ENCODE measurements at places on chromosomes 2 and 18.

DNA sequence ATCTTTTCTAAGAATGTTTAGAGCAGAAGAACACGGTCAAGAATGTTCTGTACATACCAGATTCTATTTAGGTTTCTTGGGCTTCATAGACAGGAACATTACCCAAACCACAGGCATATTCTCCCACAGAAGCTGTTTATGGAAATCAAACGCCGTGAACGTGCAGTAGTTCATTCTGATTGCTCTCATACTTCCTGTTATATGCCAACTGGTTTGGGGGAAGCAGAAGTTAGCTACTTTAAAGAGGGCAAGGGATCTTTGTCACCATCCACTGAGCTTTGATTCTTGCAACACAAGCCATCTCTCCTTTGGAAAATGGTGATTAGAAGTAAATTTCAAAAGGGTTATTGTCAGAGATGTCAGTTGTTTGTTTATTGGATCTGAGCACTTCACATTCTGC lies 182.2 kb upstream of the NRP2 start:
- DNase-seq, result no peak

DNA sequence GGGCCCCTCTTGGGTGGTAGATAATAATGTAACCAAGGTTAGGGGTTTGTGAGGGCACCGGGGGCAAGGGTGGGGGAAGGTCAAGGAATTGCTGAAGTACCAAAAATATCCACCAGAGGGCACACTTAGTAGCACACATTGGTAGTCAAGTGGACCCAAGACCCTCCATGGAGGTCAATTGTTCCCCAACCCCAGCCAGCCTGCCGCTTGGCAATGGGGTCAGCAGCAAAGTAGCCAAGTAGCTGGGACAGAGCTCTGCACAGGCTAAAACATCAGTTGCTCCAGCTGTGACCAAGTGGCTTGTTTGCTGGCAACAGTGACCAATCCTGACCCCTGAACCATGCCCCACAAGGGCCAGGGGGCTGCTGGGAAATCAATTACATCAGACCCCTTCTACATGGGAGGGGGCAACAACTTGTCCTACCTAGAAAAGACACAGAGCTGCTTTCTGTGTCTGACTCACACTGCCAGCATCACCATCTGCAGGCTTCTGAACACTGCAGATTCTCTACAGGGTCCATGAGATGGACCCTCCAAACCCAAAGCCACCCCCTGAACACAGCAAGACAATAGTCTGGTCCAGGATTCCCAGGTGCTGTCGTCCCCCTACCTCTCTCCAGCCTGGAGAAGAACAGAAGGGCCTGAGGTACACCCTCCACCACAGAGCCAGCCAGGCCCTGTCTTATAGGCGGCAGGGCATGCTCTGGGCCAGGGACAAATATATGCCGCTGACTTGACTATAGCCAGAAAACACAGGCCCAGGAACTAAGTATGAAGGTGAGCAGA lies 76.0 kb downstream of the EMX1 start:
- peak; percentile 59 for DNase-seq

DNA sequence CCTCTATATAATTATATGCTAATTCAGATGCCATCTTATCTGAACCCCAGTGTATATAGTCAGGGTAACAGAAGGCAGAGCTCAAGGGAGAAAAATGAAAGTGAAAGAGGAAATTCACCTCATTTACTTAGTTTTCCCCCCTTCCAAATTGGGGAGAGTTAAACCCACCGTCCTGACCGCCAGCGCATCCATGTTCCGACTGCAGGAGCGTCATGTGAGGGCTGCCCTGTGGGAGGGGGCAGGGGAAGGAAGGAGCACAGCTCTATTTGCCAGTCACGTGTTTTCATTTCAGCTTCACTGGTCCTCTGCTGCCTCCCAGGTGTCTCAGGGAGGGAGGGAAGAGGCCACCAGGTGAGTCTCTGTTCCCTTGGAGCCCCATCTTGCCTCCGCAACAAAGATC lies 13.2 kb downstream of the CNNM4 start:
- no peak for DNase-seq

DNA sequence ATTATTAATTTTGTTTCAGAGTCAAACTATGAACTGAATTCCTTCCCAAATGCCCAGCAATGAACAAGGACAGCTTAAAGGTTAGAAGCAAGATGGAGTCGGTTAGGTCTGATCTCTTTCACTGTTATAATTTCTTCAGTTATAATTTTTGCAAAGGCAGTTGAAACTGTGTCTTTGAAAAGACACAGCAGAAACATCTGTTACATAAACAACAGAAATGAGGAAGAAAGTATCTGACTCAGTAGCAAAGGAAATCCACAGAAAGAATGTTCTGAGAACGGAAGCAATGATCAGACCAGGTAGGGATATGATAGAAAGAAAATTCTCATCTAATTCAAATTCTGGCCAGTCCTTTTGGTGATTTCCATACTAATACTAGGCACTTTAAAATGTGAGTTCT lies 5.2 kb upstream of the RMC1 start:
- DNase-seq, result no peak

- no peak for DNase-seq
Measured at GRCh38 chr2:144048631-144049060, 471.3 kb downstream of the ZEB2 start.

DNA sequence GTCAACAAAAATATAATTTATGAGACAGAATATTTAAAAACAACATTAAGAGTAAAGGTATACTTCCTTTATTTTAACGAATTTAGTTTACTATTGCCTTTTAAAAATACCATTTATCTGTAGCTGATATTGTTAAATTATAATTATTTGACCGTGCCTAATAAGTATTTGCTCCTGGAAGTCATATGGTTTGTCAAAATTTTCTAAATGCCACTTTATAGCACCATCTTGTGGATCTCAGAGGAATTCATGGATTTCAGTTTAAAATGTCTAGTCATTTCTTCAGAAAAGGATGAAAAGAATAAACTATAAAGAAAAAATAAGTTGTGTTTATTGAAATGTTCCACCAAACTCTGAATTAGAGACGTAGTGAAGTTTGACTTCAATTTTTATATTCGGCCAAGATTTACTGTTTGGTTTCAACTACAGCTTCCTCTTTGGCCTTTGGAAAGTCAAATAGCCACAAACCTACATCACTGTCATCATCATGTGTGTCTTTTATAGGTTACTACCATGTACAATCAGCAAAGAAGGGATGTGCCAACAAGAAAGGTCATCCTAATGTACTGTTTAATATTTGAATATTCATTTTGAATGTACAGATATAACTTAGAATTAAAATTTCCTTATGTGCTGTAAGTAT lies 10.3 kb upstream of the FTCDNL1 start:
- DNase-seq, result peak; percentile 61

- no peak for DNase-seq
Measured at GRCh38 chr2:186730609-186731008, 36.7 kb downstream of the FAM171B start.

Measured in midbrain (tissue), 1 donor.